Putamen (tissue), 1 donor: ENCODE measurements at places on chromosomes 13 and 19.

DNA sequence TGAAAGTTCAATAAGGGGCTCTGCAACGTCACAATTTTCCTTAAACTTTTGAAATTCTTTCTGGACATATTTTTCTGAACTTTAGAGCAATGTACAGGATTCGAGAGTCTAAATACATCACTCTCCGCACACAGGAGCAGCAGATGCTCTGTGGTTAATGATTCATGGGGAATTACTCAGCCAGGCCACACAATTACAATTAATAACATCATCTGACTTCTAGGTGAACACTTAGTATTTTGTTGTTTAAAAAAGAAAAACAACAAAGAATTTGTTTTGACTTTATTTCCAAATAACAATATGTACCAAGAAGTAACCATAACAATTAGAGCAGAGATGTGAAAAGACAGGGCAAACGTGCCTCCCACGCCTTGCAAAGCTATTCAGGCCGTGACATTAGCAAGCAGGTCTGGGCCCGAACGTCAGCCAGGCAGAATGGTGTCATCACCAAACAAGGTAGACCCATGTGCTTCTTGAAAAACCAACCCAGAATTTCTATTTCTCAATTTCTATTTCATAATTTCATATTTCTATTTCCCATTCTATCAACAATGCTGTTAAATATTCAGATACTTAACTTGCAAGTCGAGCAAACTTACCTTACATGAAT is 236.3 kb downstream of the COL4A1 start:
- no peak for DNase-seq

DNA sequence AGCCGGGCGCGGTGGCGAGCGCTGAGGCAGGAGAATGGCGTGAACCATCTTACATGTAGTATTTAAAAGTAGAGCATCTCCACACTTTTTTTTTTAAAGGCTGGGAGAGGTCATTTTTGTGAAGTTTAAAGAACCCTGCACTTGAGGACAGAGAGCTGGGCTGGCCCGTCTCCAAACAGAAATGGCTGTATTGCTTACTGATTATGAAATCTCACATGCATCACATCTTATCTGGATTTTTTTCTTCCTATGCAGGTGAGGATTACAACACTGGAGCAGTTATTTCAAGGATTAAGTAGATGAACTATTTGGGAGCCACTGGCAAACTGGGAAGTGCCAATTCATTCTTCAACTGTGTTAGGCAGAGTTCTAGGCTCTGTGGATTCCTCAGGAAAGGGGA is 59.5 kb downstream of the TEX26 start:
- no peak for DNase-seq

DNA sequence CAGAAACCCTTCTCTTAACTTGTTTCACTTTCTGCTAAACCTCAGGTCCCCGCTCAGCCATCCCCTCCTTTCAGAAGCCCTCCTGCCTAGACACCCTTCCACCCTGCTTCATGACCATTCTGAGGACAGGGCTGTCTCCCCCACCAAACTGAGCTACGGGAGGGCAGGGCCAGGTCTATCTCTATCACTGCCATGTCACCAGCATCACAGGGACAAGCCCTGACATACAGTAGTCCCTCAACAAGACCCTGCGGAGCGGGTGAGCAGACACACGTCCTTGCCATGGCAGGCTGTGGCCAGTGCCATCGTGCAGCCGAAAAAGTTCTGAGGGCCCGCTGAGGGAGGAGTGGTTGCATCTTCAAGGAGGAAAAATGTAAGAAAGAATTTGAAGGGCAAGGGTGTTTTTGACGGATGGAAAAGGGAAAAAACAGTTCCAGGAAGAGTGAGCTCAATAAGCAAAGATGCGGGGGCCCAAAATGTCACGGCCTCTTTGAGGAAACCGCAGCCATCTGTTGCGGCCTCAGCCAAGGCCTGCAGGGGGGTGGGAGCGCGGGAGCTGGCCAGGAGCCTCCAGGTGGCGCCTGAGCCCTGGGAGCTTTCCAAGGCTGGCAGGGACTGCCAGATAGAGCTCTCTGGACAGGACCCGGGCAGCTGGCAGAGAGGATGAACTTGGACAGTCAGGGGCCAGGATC is 8.1 kb downstream of the PTGIR start:
- DNase-seq = no peak

DNA sequence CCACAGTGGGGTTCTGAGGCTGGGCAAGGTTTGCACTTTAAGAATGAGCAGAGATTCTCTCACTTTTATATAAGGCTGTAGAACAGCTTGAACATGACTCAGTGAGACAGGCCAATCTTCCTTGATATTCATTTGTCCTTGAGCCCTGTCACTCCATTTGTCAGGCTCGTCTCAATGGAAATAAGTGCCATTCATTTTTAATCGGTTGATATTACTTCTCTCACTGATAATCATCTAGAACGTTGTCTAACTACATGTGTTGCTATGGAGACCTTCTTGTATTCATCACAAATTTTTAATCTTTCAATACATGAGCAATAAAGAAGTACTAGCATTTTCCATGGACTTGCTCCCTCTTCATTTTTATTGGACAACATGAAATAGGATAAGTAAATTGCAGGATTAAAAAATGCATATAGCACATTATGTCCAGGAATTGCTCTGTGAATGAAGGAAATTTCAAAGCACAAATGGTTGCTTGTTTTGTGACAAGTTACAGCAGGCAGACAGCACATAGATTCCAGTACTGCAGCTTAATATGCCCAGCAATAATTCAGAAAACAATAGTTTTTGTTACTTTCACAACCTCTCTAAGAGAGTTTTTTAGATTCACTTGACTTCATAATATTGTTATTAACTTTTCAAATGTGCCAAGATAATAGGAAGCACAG is 1178.4 kb upstream of the ATXN8OS start:
- DNase-seq = no peak

- no peak for DNase-seq
These were observed 55.7 kb upstream of the PTPRS start for GRCh38 chr19:5396096-5396939.

GRCh38 chr13:80802946-80803345 is 462.0 kb upstream of the SPRY2 start:
- no peak for DNase-seq

GRCh38 chr19:898663-899062 is 5.4 kb downstream of the RNU6-9 start:
- DNase-seq = peak; percentile 78

- DNase-seq = no peak
These were observed 241.3 kb downstream of the SLITRK6 start for GRCh38 chr13:85557691-85558467.

GRCh38 chr13:40116008-40116407 is 460.5 kb downstream of the COG6 start:
- no peak for DNase-seq

DNA sequence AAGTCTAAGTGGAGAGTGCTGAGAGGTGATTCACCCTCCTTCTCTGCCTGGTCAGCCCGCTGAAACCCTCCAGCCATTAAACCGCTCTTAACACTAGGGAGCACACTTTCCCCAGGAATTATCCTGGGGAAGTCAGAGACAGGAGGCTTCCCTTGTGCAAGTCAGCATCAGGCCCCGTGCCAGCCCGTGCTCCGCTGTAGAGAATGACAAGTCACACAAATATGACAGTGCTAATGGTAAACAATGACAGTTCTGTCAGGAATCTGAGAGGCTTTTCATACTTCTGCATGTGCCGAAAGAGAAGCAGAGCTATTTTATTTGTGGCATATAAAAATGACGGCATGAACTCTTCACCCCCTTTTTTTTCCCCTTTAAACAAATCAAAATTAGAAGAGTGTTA is 816.9 kb upstream of the SLC10A2 start:
- DNase-seq = peak; percentile 92

- no peak for DNase-seq
These were observed 243.0 kb downstream of the PCDH17 start for GRCh38 chr13:57874530-57874929.

- DNase-seq = no peak
These were observed 15.5 kb downstream of the PGLS start for GRCh38 chr19:17526922-17527321.

DNA sequence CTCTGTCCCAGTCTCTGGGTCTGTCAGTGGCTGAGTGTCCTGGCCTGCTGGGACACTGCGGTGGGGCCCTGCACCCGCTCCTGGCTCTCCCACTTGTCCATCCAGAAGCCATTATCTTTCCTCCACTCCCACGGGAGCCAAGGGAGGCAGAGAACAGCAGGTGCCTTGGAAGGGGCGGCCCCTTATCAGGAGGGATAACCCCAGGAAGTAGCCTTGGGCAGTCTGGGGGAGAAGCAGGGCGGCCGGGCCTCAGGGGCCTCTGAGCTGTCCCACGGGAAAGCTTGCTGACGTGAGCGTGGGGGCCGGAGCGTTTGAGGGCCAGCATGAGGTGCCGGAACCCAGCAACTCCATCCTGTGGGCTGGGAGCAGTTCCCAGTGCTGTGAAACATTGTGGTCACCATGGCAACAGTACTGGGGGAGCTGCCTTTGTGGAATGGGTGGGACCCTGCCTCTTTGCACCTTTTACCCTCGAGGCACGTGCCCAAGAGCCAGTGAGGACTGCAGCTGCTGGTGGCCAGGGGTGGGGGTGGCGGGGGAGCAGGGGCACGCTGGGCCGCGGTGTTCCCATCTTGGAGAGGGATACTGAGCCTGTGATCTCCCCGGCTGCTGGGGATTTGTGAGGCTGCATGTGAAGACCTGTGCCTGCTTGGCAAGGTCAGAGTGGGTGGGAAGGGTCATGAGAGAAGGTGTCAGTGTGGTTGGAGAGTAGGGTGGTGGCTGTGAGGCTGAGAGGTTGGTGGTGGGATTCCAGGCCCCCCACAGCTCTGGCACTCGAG is 20.9 kb downstream of the KLHL26 start:
- no peak for DNase-seq

- DNase-seq = no peak
These were observed 95.1 kb downstream of the DCT start for GRCh38 chr13:94384231-94384905.

DNA sequence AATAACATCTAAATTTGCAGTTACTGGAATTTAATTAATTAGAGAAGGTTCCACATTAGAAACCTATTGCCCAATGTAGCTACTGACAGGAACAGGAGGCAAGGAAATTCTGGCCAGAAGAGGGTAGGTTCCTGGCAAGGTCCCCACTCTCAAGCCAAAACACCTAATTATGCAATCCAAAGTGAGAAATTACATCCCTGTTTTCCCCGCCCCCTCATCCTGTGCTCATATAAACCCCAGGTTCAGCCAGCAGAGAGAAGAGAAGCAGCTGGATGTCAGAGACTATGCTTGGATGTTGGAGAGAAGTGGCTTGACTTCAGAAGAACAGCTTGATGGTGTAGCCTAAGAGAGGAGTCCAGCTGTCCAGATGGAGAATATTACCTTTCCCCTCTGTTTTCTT is 951.3 kb upstream of the PRR20A start:
- DNase-seq = no peak

- no peak for DNase-seq
These were observed 112.1 kb downstream of the LACC1 start for GRCh38 chr13:43991773-43992201.

- peak; percentile 49 for DNase-seq
These were observed 20.7 kb downstream of the TNFSF11 start for GRCh38 chr13:42594481-42595252.

DNA sequence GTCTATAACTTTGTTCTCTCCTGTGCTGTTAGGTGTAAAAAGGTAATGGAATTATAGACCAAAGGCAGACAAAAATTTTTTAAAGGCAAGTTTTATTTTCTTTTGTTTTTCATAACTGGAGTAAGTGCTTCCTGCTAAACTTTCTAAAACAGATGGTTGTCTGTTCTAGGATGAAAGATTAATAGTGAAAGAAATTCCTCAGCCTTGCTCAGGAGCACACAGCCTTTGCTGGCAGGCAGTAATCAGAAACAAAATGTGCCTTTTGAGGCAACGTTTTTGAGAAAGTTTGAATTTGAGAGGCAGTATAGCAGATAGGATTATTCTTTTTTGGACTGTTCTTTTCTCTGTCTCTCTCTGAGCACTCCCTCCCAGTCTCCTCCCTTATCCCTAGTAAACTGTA is 2749.5 kb downstream of the PCDH9 start:
- no peak for DNase-seq

DNA sequence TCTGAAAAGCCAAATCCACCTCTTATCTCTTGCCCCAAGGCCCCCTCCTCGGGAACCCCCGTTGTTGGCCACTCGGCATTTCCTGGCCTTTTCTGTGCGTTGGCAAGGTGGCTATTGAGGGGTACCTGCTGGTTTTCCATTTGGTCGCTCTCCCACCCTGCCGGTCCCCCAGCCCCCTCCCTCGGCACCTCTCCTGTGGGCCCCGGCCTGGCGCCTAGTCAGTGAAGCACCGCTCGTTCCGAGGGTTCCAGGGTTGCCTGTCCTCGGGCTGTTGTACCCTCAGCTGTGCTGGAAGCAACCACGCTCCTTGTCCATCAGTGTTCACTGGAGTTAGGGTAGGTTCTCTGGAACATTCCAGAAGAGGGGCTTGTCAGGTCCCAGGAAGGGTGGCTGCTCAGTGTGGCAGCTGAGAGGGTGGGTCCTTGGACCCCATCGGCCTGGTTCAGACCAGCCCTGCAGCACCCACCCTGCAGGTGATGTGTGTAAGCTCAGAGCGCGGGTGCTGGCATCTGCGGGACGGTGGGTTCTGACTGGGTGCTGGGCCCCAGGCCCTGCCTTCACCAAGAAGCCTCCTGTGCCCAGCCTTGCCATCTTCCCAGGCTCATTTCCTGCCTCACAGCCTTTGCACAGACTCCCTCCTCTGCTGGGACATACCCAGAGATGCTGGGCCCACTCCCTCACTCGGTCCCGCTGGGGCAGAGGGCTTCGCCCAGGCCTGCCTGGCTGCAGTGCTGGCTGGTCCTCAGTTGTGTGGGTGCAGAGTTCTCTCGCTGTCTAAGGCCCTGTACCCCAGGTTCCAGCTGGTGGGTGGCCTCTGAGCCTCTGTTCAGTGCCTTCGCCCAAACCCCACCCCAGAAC is 21.3 kb downstream of the NKPD1 start:
- DNase-seq = no peak

DNA sequence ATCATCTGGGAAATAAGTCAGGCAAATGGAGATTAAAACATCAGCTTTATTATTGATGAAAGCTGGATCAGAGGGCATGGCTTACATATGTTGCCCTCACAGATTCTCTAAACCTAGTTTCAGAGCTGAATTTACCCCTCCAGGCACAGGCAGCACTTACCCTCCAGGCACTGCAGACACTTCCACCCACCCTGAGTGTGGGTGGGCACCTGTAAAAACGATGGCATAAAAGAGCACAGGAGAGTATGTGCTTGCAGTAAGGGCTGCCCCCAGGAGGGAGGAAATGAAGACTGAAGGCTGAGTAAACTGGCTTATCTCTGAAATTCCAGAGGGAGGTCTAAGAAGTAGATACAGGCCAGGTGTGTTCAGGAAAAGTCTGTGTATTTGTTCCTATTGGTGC is 185.0 kb upstream of the HTR2A start:
- peak; percentile 39 for DNase-seq

GRCh38 chr13:60759499-60759898 is 362.5 kb downstream of the TDRD3 start:
- no peak for DNase-seq

- DNase-seq = no peak
These were observed 102.4 kb downstream of the TNFRSF19 start for GRCh38 chr13:23672616-23673015.

DNA sequence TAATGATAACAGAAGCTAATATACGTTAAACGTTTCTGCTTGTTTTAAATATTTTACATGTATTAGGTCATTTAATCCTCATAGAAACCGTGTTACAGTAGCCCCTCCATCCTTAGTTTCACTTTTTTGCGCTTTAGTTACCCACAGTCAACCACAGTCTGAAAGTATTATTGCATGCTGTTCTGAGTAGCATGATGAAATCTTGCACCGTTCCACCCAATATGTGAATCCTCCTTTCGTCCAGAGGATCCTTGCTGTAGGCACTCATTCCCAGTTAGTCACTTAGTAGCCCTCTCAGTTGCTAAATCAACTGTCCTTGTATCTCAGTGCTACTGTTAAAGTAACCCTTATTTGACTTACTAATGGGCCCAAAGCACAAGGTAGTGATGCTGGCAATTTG is 257.8 kb downstream of the ENOX1 start:
- no peak for DNase-seq
